Sigmoid colon (tissue), 7 donors: ENCODE measurements at places on chromosomes 3 and 15. TPM values are rescaled to one million over a fixed set of nuclear protein-coding genes. Genes with fewer than 3 reads are reported as not detected.

- DNase-seq: no peak
Measured at GRCh38 chr15:35181538-35181937, 96.4 kb upstream of the NANOGP8 start.

The KY gene
- 1.3 TPM for total RNA-seq

The EPHB1 gene
- total RNA-seq: 17.3 TPM

DNA sequence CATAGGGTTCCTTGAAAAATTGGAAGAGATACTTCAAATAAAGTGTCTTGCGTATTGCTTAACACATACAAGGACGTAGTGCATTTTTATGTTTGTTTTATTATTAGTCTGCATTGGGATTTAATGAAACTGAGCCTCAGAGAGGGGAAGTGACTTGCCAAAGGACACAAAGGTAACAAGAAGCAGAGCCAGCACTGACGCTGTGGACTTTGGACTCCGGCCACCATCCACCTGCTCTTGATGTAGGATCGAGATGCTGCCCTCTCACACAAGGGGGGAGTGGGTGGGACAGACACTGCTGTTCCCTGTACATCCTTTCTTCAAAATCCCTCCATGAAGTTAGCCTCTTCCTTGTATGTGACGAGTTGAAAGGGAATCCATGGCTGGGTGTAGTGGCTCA, 435.4 kb upstream of the RGMA start:
- DNase-seq: no peak

GRCh38 chr15:58506783-58507668, 75.2 kb downstream of the LIPC start:
- no peak for DNase-seq

- DNase-seq: no peak
Measured at GRCh38 chr3:69179740-69180372, 57.5 kb upstream of the LMOD3 start.

DNA sequence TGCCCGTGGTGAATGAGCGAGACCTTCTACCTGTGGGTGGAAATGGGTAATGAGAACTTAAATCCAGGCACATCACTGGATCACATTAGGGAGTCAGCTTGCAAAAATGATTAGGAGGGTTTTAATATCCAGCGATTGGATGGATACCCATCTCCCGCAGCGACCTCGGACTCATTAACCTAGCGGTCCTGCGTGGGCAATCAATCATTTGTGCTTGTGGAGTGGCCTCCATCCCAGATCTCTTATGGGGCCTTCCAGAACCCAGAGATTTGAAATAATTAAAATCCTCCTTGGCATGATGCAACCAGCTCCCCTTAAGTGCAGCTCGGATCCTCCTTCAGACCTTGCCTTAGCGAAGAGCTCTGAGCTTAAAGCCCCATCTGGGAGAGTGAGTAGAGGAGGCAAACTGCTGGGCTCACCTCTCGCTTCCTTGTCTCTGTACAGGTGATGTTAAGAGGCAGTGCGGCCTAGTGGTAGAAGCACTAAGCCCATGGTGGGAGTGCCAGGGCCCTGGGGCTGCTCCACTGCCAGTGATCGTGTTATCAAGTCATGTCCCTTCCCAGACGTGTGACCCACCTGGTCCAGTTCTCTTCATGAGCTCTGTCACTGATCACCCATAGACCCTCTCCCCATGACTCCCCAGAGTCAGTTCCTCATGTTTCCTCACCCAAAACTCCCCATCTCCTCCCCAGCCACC, 285.2 kb upstream of the TLE3 start:
- no peak for DNase-seq

The AMT gene
- 16.1 TPM for total RNA-seq

- no peak for DNase-seq
Measured at GRCh38 chr3:84885199-84885882, 73.4 kb upstream of the CADM2 start.

DNA sequence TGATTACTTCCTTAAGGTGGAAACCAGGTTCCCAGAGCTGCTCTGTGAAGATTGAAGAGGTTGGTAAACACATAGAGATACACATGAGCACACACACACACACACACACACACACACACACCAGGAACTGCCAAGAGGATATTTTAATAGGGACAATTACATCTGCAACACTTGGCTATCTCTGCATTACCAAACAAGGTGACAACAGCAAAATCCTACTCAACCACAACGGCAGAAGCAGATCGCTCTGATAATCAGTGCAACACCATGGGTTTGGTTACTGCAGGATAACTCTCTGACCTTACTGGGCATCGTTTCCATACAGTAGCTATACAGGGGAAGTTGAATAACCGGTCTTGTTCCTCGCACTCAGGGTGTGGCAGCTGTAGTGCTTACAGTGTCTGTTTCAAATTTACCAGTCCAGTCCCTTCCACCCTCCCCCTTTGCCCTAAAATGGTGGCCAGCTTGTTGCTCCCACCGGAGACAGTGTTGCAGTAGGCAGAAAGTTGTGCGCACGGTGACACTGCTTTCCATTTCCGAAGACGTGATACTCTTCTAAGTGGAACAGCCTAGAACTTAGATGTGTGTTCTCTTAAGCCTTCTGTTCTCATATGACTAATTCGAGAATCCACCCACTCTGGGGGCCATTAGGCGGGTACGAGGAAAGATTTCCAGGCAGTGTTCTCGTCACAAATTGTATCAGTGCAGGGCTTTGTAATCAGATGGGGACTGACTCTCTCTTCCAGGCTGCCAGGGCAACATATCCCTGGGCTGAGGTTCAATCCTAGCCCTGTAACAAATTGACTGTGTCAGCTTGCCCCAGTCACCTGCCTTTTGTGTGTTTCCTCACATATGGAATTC, 176.2 kb downstream of the P3H2 start:
- no peak for DNase-seq

GRCh38 chr3:71088019-71088708, 495.4 kb downstream of the FOXP1 start:
- no peak for DNase-seq

- DNase-seq: no peak
Measured at GRCh38 chr3:160343132-160343531, 55.9 kb downstream of the IFT80 start.

GRCh38 chr3:169218314-169218983, 445.1 kb downstream of the MECOM start:
- DNase-seq: no peak

GRCh38 chr3:70276901-70277300, 35.5 kb downstream of the MDFIC2 start:
- DNase-seq: no peak

The AADACL2 gene
- total RNA-seq: not detected

DNA sequence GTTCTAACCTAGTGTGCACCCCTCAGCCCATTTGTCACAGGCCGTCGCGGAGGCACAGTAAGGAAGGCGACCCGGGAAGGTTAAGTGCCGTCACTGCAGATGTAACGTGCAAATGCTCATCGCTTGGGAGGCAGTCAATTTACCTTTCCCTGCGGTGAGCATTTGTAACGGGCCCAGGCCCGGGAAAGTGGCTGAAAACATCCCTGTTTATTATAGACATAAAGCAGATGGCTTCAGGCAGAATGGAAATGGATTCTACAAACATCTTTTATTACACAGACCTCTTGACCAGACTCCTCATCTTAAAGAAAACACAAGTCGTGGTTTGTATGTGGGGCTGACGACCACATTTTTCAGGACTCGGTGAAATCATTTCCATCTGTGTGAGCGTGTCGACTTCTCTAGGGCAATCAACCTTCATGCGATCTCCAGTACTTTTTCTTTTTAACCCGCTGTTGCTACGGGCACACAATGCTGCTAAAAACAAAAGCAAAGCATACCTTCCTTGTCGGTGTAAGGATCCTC, 43.6 kb downstream of the NMNAT3 start:
- no peak for DNase-seq

The SLC22A14 gene
- total RNA-seq: not detected

DNA sequence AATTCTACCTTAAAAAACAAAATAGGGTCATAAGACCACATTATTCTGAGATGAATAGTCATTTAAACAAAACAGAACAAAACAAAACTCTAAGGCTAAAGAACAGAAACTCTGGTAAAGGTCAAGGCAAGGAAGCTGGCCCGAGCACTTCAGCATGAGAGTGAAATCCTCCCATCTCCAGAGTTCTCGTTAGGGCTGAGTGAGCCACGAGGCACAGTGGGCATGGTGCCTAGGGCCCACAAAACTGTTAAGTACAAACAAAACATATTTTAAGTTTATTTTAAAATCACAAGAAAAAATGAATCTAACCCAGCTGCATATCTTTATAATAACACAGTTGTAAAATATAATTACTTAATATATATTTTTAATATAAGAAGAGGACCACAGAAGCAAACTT, 417.8 kb upstream of the GBE1 start:
- DNase-seq: no peak

The PRR23C gene
- not detected for total RNA-seq

The CCRL2 gene
- total RNA-seq: 3.0 TPM
